ENCODE measurements at places on chromosomes 1 and 21.

DNA sequence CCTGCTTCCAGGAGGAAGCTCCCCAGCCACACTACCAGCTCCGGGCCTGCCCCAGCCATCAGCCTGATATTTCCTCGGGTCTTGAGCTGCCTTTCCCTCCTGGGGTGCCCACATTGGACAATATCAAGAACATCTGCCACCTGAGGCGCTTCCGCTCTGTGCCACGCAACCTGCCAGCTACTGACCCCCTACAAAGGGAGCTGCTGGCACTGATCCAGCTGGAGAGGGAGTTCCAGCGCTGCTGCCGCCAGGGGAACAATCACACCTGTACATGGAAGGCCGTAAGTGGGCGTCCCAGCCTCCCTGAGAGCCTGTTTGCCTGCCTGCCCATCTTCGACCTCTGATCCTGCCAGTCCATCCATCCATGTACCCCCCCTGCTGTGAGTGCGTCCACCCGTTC is 3.6 kb downstream of the ECM1 start:
- DNase-seq: no peak

DNA sequence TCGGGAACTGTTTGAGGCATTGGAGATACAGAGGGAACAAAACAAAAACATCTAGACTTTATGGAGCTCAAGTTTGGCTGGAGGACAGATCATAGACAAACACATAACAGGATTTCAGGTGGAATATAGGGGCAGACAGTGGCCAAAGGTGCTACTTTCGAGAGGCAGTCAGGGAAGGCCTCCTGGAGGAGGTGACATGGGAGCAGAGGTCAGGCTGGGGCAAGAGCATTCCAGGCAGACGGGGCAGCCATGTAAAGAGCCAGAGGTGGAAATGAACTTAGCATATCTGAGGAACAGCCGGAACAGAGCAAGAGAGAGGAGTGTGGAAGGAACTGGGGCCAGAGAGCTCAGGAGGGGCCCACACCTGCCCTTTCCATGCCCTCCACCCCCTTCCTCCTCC is 122.3 kb downstream of the DMRTB1 start:
- no peak for DNase-seq

- DNase-seq: no peak
Observed at GRCh38 chr1:242011894-242012660, 13.2 kb upstream of the MAP1LC3C start.

GRCh38 chr1:171811672-171812071 is 29.6 kb upstream of the DNM3 start:
- no peak for DNase-seq

Measured in NCI-H187 treated with DMSO at 0.1 percent for 48 hours (cell line).